ENCODE measurements at places on chromosomes 7 and 10.

DNA sequence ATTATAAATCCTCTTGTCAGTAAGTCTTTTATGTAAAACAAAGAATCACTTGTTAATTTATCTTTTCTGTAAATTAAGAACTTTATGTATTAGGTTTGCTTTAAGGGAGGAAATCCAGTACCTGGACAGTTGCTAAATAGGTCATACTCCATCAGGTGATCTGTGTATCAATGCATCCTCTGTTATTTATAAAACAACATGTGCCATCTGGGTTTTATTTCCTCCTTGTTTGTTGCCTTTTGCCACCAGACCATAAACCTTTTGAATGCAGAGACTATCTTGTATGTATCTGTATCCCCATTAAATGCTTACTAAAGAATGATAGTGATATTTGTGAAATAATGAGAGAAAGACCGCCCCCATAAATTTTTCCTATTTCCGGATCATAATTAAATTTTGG, 70.0 kb downstream of the SLC35B4 start:
- DNase-seq = no peak

- no peak for DNase-seq
These were observed 89.2 kb downstream of the ARID5B start for GRCh38 chr10:61990761-61991135.

GRCh38 chr10:74049955-74050354, 52.0 kb downstream of the VCL start:
- DNase-seq = no peak

- no peak for DNase-seq
These were observed 328.4 kb upstream of the KCND2 start for GRCh38 chr7:119944601-119944972.

- no peak for DNase-seq
These were observed 49.0 kb downstream of the COL17A1 start for GRCh38 chr10:104036518-104037260.

- no peak for DNase-seq
These were observed 8.8 kb downstream of the LYZL1 start for GRCh38 chr10:29297678-29298077.
